CD4-positive, alpha-beta T cell treated with Interleukin-4 for 4 hours (primary cell): ENCODE measurements at places on chromosomes 4 and X.
A peak's percentile ranks its signal among the peaks of the same experiment; 100 is the strongest.

DNA sequence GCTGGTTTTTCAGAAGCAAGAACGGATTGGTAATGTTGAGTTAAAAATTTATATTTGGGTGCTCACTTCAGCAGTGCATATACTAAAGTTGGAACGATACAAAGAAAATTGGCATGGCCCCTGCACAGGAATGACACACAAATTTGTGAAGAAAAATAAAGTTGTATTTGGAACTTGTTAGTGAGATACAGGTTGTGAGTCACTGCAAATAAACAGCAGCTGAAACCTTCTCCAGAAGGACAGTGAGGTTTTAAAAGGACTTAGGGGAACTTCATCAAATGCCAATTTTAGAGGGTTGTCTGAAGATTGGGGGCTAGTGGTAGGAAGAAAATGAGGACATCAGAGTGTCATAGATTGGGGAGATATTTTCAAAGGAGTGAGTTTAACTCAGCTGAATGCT, 79.7 kb upstream of the ELOVL6 start:
- no peak for DNase-seq

GRCh38 chr4:148015058-148015457, 283.2 kb downstream of the ARHGAP10 start:
- no peak for DNase-seq

DNA sequence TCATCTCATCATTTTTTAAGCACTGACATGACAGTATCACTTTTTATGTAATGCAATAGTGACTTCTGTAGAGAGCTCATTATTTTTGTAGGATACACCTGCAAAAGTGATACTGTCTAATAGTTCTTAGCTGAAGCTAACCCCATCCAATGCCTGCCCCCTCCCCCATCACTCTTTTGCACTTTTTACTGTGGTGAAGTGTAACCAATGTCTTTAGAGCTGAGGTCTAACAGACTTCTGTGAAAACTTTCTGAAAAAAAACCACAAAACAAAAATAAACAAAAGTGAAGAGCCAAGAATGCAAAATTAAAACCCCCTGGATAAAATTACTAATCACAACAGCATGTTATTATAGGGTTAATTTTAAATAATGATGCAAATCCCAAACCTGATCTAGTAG, 301.1 kb downstream of the ANK2 start:
- no peak for DNase-seq

- no peak for DNase-seq
Observed at GRCh38 chr4:122858705-122859104, 32.1 kb downstream of the FGF2 start.

DNA sequence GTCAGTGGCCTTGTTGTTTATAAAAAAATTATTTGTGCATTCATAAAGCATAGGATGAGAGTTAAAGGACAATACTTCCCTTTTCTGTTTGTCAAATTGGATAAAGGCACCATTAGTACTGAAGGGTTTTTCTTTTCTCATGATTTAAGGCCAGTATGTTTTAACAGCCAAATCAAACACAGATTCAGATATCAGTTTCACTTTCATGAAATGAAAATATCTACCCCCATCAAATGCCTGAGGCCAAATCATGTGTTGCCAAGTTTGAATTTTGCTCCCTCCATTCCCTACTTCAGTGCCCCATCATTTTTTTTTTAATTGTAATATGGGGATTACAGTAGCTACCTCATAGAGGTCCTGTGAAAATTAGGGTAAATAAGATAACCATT, 745.9 kb downstream of the RPA4 start:
- no peak for DNase-seq

DNA sequence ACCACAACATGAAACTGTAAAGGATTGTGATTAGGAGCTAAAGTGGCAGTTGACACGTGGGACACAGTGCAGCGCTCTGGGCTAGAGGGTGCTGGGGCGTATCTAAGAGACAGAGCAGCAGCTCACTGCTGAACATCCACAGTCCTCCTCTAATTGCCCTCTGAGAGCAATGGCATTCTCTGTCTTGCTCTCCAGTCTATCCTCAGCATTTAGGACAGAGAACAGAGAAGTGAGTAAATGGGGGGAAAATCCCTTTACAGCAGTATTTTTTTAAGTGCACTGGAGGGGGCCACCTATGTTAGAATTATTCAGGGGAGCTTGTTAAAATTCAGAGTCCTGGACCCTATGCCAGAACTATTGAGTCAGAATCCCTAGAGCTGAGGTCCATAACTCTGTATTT, 4.2 kb upstream of the TMEM154 start:
- no peak for DNase-seq

- DNase-seq = peak; percentile 49
Observed at GRCh38 chrX:11792461-11793421, 34.7 kb downstream of the MSL3 start.

GRCh38 chr4:184721254-184721653, 12.6 kb downstream of the CENPU start:
- no peak for DNase-seq

GRCh38 chr4:47415719-47416118, 47.8 kb downstream of the COMMD8 start:
- DNase-seq = no peak

- no peak for DNase-seq
Observed at GRCh38 chr4:152690706-152691651, 11.2 kb upstream of the TMEM154 start.

DNA sequence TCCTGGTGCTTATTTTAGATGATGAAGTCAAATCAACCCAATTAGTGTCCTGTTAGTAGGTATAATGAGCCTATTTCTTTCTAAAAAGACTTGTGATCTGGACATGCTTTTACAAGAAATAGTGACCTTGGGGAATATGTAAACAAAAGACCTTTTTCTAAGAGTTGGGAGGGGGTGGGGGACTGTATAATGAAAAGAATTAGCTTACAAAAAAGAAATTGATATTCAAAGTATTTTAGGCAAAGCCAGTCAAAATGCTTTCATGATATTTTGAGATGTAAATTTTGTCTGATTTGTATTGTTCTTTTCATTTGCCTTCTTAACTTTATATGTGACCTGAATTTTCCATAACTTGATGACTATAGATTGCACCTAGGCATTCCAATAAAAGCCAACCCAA, 114.6 kb downstream of the DCTD start:
- no peak for DNase-seq
